Neural progenitor cell (in vitro differentiated cells): ENCODE measurements at places on chromosomes 3 and 15.
A peak's percentile ranks its signal among the peaks of the same experiment; 100 is the strongest.

DNA sequence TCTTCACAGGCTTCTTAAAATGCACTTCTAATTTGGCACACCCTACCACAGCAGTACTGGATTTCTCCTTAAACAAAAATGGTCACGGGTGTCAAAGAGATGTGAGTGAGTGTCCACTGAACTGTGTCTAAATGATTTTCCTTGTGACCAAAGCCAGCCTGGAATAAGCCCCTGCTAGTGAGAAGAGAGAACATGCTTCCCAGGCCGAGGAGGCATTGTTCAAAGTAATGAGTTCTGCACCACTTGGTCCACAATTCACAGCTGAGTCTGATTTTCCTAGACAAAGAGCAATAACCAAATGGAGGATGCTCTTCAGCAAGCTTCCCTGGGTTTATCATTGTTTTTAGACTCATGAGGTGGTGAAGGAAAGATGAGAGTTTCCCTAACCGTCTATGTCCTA, 3.8 kb downstream of the PLCH1 start:
- DNase-seq: peak; percentile 75
- H3K36me3 ChIP-seq: no peaks in the 10 kb centered on the region
- peak overlapping the region; percentile 12 for H3K4me3 ChIP-seq
- H3K27ac ChIP-seq: peak overlapping the region; percentile 62
- no peaks in the 10 kb centered on the region for H3K27me3 ChIP-seq

DNA sequence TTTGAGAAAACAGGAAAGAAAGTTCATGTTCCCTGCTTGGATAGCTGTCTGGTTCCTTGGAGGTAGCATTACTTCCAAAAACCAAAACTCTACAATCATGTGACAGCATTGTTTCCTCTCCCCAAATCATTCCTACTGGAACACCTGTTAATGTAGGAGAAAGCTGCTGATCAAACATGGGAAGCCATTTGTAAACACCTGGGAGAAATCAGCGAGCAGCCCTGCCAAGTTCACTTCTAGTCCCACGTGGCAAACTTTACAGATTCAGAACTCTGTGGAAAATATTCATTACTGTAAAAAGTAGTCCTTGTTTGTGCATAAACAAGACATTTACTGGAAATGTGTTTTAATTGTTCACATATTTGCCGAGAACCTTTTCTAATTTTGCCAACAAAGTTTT, 275.5 kb upstream of the AZI2 start:
- no peaks in the 10 kb centered on the region for H3K36me3 ChIP-seq
- H3K27ac ChIP-seq: no peak overlapping the region
- H3K4me3 ChIP-seq: no peak overlapping the region
- DNase-seq: no peak
- no peaks in the 10 kb centered on the region for H3K27me3 ChIP-seq
- no peaks in the 10 kb centered on the region for H3K4me1 ChIP-seq

DNA sequence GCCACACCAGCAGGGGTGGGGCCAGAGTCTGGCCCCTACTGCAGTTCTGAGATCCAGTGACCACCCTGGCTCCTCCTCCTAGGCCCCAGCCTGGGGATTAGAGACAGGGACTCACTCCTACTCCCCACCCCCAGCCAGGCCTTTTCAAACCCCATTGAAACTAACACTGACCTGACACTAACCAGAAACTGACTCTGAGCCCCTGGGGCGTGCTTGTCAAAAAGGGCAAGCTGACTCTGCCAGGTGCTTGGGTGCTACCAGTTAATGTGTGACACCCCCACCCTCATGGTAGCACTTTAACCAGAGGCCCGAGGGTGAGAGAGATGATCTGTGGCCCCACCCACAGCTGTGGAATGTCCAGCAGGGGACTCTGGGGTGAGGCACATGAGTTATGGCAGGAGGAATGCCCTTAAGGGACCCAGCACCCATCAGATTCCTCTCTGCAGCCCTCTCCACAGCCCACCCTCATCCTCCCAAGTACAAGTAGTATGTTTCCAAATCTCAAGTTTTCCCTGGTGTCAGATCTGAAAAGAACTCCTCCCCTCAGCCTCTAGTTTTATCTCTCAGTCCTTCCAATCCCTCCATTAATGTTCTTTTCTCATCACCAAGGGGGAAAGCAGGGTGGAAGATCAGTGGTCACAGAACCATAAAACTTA, 1.4 kb downstream of the PTH1R start:
- peak; percentile 84 for DNase-seq
- H3K27ac ChIP-seq: no peak overlapping the region
- no peak overlapping the region for H3K4me3 ChIP-seq
- peaks cover 19% of the 10 kb centered on the region for H3K4me1 ChIP-seq
- peaks cover 52% of the 10 kb centered on the region for H3K27me3 ChIP-seq
- no peaks in the 10 kb centered on the region for H3K36me3 ChIP-seq

- H3K4me1 ChIP-seq: no peaks in the 10 kb centered on the region
- DNase-seq: no peak
- no peaks in the 10 kb centered on the region for H3K27me3 ChIP-seq
- no peak overlapping the region for H3K27ac ChIP-seq
- H3K36me3 ChIP-seq: peaks cover 30% of the 10 kb centered on the region
Observed at GRCh38 chr15:65877749-65878148, 8.5 kb downstream of the RAB11A start.

DNA sequence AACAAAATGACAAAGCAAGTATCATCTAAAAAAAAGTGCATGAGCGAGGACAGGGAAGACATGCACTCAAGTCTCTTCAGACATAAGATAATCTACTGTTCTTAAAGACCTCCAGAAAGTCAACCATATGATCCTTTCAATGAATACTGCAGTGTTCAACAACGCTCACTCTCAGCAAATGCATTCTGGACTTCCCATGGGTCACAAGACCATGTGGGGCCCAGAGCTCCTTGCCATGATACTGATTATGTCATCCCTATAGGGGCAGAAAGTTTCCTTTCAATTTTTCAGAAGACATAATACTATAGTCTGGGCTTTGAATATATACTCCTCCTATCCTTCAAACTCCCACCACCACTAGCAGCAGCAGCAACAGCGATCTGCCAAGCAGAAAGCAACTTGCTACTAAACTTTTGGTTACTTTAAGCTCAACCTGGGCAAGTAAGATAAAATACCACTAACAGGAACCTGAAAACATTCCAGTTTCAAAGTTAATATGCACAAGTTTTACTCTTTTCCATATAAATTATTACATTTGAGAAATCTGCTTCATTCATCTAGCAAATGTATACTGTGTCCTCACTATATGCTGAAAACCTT, 143.5 kb downstream of the ADAM10 start:
- no peak overlapping the region for H3K4me3 ChIP-seq
- H3K27ac ChIP-seq: no peak overlapping the region
- no peak for DNase-seq
- peaks cover 14% of the 10 kb centered on the region for H3K36me3 ChIP-seq

GRCh38 chr3:32255345-32255744, 16.9 kb downstream of the CMTM8 start:
- no peaks in the 10 kb centered on the region for H3K4me1 ChIP-seq
- no peaks in the 10 kb centered on the region for H3K27me3 ChIP-seq
- no peak for DNase-seq
- H3K4me3 ChIP-seq: no peak overlapping the region
- H3K36me3 ChIP-seq: no peaks in the 10 kb centered on the region

GRCh38 chr3:154783521-154783931, 296.6 kb upstream of the MME start:
- no peaks in the 10 kb centered on the region for H3K4me1 ChIP-seq
- DNase-seq: no peak
- H3K4me3 ChIP-seq: no peak overlapping the region
- H3K27ac ChIP-seq: no peak overlapping the region

DNA sequence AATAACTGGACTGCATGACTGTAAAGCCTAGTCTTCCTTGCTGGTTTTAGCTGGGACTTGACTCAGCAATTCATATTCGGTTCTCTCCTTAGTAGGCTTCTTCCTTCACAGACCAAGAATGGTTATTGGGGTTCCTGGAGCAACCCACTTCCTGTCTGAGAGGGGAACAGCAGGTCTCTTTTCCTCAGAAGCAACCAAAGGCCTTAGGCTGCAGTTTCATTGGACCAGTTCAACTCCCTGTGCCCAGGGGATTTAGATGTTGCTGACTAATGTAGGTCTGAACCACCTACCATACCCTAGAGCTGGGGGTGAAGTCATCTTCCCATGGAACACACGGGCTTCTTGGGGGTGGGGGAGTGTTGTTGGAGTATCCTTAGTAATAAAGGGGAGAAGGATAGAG, 84.0 kb upstream of the SKOR1 start:
- H3K27me3 ChIP-seq: no peaks in the 10 kb centered on the region
- H3K36me3 ChIP-seq: no peaks in the 10 kb centered on the region
- H3K4me1 ChIP-seq: no peaks in the 10 kb centered on the region
- no peak overlapping the region for H3K27ac ChIP-seq
- no peak overlapping the region for H3K4me3 ChIP-seq

GRCh38 chr3:11452885-11453847, 181.0 kb downstream of the ATG7 start:
- peaks cover 17% of the 10 kb centered on the region for H3K4me1 ChIP-seq
- H3K4me3 ChIP-seq: no peak overlapping the region
- no peaks in the 10 kb centered on the region for H3K36me3 ChIP-seq
- H3K27ac ChIP-seq: peak overlapping the region; percentile 51
- H3K27me3 ChIP-seq: no peaks in the 10 kb centered on the region
- peak; percentile 19 for DNase-seq

DNA sequence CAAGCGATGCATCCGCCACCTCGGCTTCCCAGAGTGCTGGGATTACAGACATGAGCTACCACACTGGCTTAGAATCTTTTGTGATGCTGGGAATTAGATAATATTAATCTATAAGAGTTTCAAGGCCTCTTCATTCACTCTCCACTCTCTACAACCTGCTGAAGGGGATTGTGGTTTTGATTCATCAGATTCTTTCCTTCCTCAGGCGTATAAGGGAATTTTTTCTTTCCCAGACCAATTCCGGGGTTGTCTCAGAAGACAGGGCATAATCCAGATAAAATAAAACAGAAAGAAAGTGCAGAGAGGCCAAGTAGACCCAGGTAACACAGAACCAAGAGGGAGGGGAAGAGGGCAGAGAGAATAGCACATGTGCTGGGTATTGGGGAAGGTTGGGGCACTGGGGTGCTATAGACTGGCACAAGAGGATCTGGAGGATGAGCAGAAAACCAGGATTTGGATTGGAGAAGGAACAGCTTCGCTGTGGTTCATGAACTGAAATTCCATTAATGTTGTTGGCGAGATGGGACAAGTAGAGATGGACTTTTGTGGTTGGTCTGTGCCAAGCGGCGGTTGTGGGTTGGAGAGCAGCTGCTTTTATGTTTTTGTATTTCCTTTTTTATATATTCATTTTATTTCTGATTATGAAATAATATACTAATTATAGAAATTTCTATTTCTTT, 12.8 kb downstream of the ARL6IP5 start:
- no peak for DNase-seq
- H3K4me1 ChIP-seq: peaks cover 3% of the 10 kb centered on the region

DNA sequence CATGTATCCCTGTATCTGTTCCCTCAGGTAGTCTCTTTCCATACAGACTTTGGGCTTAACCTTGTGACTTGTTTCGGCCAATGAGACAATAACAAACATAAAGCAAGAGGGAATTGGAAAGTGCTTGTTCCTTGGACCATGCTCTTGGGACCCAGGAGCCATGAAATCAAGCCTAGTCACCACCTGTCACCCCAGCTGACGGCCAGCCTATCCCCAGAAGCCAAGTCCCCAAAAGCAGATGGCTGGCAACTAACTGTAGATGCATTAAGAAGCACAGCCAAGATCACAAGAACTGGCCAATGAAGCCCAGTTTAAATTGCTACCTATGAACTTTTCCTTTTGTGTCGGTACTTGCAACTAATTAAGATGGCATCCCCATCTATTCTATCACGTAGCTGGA, 822.0 kb downstream of the CADM2 start:
- H3K36me3 ChIP-seq: no peaks in the 10 kb centered on the region
- H3K4me1 ChIP-seq: no peaks in the 10 kb centered on the region
- H3K27me3 ChIP-seq: no peaks in the 10 kb centered on the region
- no peak overlapping the region for H3K4me3 ChIP-seq
- DNase-seq: no peak

DNA sequence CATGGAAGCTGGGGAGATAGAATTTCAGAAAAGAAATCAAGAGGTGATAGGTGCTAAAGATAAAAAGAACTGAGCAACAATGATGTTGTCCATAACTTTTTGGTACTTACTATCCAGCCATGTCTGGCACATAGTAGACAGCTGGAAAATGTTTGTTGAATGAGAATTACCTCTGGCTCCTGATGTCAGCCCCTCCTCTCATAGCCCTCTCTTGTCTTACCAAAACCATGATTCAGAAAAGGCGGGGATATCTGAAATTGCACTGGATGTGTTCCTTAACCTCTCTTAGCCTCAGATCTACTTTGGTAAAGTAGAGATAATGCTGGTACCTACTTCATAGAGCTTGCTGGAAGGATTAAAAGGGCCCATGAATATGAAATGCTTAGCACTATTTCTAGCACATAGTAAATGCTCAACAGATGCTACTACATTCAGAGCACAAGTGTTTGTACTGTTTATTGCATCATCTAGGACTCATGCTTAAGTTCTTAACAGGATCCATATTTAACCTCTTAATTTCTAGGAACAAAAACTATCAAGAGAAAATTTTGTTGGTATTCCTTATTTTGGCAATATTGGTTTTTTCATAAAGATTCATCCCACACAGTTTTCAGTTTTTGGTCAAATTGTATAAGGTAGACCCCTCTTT, 780.9 kb upstream of the LMCD1 start:
- DNase-seq: no peak
- no peaks in the 10 kb centered on the region for H3K36me3 ChIP-seq
- H3K27ac ChIP-seq: no peak overlapping the region
- no peak overlapping the region for H3K4me3 ChIP-seq
- H3K27me3 ChIP-seq: no peaks in the 10 kb centered on the region

- no peak overlapping the region for H3K4me3 ChIP-seq
- DNase-seq: no peak
- no peaks in the 10 kb centered on the region for H3K4me1 ChIP-seq
- no peak overlapping the region for H3K27ac ChIP-seq
- no peaks in the 10 kb centered on the region for H3K27me3 ChIP-seq
Observed at GRCh38 chr15:32060706-32061105, 30.4 kb downstream of the CHRNA7 start.

GRCh38 chr3:59424268-59425010, 374.6 kb upstream of the CFAP20DC start:
- H3K27me3 ChIP-seq: no peaks in the 10 kb centered on the region
- no peak overlapping the region for H3K4me3 ChIP-seq
- no peak for DNase-seq
- no peaks in the 10 kb centered on the region for H3K4me1 ChIP-seq

- peaks cover 3% of the 10 kb centered on the region for H3K4me1 ChIP-seq
- no peak overlapping the region for H3K27ac ChIP-seq
- no peaks in the 10 kb centered on the region for H3K36me3 ChIP-seq
- no peak for DNase-seq
- no peaks in the 10 kb centered on the region for H3K27me3 ChIP-seq
- H3K4me3 ChIP-seq: no peak overlapping the region
Observed at GRCh38 chr15:87347806-87348515, 908.6 kb downstream of the NTRK3 start.

- DNase-seq: peak; percentile 56
- no peaks in the 10 kb centered on the region for H3K4me1 ChIP-seq
- H3K36me3 ChIP-seq: no peaks in the 10 kb centered on the region
- H3K4me3 ChIP-seq: no peak overlapping the region
- no peaks in the 10 kb centered on the region for H3K27me3 ChIP-seq
Observed at GRCh38 chr3:85342915-85343314, 384.1 kb downstream of the CADM2 start.
